ENCODE measurements at places on chromosomes 3 and 15. TPM values are rescaled to one million over a fixed set of nuclear protein-coding genes. Genes with fewer than 3 reads are reported as not detected.
A peak's percentile ranks its signal among the peaks of the same experiment; 100 is the strongest.

SMAD6 gene
- 0.16 TPM for total RNA-seq

LRRC31 gene
- total RNA-seq, result not detected

IGDCC3 gene
- total RNA-seq, result not detected

STARD5 gene
- total RNA-seq, result 10.8 TPM

STRIT1 gene
- total RNA-seq, result not detected

CCDC51 gene
- total RNA-seq, result 4.7 TPM

ADAMTS7 gene
- total RNA-seq, result 0.16 TPM

HYKK gene
- 3.8 TPM for total RNA-seq

GMNC gene
- not detected for total RNA-seq

SPTSSB gene
- not detected for total RNA-seq

ITIH1 gene
- not detected for total RNA-seq

ALG1L2 gene
- 6.7 TPM for total RNA-seq

TMOD2 gene
- 19.9 TPM for total RNA-seq

- no peak for DNase-seq
Measured at GRCh38 chr3:197021729-197022404, 7.8 kb downstream of the MELTF start.

DNA sequence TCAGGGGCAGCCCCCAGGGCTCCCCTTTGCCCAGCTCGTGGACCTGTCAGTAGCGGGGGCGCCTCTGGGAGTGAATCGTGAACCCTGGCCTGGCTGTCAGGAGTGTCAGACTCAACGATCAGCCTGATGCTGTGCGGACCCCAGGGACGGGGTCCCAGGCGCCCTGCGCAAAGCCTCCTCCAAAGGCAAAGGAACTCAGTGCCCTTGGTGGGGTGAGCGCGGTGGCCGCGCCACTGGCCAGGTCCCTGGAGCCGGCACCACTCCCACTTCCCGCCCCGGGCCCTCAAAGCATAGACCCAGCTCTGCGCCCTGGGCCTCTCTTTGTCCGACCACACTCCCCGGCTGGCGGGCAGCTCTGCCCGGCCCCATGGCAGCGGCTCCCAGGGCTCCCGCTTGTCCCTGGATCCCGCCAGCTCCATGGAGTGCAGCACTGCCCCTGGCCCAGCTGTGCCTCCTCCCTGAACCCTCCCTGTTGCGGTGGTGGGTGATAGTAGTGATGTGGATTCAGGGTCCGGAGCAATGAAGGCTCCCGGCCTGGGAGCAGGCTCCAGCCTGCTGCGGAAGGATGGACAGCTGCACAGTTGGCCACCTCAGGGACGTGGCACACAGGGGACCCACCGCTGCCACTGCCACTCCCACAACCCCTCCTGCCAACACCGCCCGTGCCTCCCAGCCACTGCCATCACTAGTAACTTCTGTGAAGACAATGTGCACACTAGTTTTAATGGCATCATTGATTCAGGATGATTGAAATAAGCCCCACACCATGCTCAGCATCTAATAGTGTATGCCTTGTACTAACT lies 263.8 kb downstream of the ZBBX start:
- no peak for DNase-seq

DNA sequence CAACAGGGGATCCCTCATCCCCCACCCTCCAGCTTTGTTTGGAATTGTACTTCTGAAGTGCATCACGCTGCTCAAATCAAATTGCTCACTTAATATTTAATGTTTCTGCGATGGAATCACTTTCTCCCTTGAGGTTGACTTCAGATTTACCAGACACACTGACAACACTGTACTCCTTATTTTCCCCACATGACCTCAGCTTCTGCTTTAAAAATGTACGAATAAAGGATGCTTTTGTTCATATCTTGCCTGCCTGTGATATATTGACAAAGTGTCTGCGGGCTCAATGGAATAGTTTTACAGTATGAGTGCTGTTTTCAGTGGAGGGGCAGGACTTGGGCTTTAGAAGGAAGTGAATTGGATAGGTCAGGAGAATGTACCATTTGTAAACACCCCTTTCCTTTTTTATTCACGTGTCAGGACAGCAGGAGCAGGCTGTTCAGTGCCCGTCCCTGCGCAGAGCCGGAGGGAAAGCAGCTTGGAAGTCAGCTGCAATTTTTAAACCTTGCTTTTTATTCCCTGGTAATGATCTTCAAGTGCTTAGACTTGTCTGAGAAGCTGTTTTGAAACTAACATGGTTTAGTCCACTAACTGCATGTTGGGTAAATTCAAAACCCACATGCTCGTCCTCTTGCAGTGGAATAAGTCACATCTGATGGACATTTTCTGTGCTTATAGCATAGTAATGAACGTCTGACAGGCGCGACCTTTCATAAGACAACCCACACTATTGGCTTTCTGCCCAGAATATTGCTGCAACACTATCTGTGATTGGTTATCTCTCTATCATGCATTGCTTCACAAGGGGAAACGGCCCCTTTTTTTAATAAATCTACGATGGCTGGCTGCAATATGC lies 29.9 kb downstream of the MBNL1 start:
- peak; percentile 69 for DNase-seq

DNA sequence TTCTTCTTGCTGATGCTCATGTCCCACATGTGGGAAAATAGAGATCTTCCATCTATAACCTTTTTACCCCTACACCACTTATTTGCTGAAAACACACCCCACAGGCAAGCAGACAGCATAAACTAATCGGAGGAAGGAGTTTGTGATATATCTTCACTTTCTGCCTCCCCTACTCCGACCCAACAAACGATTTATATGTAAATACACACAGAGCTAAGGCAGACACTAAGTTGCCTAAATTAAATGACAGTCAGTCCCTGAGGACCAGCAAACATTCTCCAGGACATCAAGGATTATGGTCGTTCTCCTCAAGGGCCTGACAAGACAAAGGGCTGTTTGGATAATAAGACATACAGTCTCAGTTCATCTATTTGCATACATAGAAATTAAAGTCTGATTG lies 552.5 kb downstream of the ROBO1 start:
- DNase-seq, result no peak

GRCh38 chr15:70014860-70015490 lies 82.7 kb downstream of the TLE3 start:
- no peak for DNase-seq

DNA sequence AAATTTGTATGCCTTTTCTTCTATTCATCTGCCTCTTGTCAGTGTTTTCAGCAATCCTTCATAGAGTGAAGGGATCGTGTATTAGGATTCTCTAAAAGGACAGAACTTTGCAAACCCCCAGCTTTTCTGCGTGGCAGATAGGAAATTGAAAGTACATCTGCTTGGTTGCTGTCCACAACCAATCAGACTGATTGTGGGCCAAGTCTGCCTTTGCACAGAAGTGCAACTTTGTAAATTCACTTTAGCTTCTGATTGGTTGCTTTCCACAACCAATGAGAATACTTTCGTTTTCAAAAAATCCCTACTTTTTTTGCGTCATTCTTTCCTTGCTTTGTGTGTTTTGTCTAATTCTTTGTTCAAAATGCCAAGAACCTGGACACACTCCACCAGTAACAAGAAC lies 847.4 kb downstream of the FHIT start:
- no peak for DNase-seq

DNA sequence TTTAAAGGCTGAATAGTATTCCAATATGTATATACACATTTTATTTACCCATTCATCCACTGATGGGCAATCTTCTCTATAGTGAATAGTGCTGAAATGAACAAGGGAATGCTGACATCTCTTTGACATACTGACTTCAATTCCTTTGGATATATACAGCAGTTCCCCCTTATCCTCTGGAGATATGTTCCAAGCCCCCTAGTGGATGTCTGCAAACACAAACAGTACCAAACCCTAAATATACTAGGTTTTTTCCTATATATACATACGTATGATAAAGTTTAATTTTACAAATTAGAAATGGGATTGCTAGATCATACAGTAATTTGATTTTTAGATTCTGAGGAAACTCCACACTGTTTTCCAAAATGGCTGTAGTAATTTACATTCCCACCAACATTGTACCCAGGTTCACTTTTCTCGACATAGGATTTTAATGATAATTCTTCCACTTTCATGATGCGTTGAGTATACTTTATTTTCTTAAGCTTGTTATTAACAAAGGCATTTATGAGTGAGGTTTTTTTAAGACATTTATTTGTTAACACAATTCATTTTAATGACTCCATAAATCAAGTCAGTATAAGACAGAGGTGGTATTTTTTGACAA lies 38.2 kb downstream of the VPS13C start:
- no peak for DNase-seq

DNA sequence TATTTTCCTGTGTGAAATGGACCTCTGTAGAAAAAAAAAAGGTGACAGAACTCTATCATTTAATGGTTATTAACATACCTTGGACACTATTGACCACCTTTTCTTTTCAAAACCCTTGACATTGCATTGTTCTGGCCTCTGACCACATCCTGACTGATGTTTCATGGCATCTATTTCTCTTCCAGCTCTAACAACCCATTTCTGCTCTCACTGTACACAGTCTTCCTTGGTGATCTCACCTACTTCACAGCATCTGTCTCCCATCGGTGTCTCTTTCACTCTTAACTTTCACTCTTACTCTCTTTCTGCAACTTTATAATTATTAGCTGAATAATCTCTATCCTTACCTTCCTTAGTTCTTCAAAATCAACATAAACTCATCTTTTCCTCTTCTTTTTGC lies 217.4 kb upstream of the CD96 start:
- DNase-seq, result no peak

- no peak for DNase-seq
Measured at GRCh38 chr3:123361071-123361470, 87.8 kb downstream of the ADCY5 start.

GRCh38 chr15:36449084-36449661 lies 130.3 kb upstream of the CDIN1 start:
- DNase-seq, result no peak

GRCh38 chr3:151818361-151818760 lies 4.4 kb downstream of the AADAC start:
- DNase-seq, result no peak

DNA sequence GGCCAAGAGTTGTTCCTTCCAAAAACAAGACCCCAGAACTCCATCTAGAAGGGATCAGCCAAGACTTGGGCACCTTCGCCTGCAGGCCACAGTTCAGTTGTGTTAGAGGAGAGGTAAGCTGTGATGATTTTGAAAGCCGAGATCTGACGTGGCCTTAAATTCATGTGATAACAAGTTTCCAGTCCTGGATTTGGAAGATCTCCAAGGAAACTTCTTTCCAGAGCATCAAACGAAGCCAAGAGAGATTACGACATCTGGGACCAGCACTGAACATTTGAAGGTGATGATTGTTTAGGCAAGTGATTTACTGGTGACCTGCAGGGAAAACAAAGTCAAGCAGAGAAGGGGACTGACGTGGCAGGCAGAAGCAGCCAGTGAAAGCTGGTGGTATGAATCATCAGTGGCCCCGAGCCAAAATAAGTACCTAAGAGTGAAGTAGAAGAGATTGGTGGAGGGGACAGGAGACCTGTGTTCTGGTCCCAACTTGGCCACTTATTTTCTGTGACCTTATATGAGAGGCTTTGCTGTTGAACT lies 339.0 kb upstream of the PROK2 start:
- DNase-seq, result no peak

- no peak for DNase-seq
Measured at GRCh38 chr3:158911586-158911985, 109.7 kb downstream of the MFSD1 start.

GRCh38 chr3:50673931-50674330 lies 796 bp upstream of the DOCK3 start:
- DNase-seq, result no peak

DNA sequence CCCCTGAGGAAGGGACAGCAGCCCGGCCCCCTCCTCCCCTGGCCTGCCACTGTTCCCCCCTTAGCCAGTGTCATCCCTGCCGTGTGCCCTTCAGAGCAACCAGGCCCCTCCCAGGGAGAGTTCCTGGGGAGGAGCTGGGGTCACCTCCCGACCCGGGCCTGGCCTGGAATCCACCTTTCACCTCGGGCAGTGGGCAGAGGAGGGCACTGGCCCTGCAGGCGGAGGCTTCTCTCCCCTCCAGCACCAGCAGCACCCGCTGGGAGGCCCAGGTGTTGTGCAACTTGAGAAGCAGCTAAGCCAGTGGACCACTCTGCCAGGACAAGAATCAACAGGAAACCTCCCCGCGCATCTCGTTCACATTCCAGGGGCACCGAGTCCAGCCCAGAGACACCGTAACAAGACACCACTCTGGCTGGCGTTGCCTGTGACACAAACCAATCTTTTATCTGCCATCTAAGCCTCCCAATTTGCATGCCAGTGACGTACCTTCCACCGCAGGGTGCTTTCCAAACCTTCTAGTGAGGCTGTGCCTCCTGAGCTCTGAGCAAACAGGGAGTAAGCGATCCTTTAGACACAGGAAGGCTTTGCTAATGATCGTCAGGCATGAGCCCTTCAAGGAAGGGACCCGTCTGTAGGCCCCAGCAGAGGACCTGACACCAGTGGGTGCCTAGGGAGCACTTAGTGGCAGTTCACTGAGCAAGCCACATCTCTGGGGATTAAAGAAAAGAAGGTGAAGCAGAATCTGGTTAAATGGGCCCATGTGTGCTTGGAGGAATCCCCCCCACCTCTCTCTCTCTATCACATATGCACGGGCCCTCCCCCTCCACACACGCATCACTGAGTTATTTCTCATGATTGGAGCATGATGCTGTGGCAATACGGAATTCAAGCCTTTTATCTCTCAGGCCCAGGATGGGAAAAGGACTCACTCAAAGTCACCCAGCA lies 98.9 kb upstream of the TLE3 start:
- DNase-seq, result no peak

GRCh38 chr3:72720566-72720965 lies 127.7 kb downstream of the SHQ1 start:
- DNase-seq, result no peak

DNA sequence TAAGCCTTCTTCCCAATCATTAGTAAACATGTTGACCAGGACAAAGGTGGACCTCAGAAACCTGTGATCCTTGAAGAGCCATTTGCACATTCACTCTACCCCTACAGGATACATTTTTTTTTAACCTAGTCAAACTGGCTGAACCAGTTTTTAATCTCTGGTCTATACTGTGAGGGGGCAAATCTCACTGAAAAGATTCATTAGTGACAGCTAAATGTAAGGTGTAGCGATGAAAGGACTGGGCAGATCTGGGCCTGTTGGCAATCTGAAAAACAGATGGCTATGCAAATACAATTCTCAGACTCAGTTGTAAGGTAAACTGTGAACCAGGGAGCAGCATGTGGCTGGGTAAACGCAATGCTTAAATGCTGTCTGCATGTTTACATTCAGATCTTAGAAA lies 75.6 kb upstream of the SNTN start:
- DNase-seq, result no peak

DNA sequence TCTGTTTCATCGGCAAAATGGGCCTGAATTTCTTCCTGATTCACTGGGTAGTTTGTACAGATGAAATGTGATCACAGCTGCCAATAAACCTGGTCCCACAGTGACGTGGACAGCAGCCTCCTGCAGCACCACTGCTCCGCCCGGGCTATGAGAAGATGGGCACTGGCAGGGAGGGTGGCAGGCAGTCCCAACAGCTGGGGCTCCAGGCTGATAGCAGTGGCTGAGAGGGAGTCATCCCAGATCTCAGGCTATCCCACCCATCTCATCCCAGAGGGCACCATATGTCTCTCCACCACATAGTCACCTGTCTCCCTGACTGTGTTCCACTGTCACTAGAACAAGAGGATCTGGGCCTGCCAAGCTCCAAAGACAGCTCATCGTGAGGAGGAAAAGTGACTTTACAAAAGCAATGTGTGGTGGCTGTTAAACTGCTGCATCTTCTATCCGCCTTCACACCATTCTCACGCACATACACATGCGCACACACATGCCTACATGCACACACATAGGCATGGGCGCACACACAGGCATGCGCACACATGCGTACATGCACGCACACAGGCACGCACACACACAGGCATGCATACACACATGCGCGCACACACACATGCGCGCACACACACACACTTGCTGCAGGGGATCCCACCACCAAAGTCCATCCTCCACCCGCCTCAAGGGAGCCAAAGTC lies 46.2 kb downstream of the RGMA start:
- peak; percentile 16 for DNase-seq

- DNase-seq, result no peak
Measured at GRCh38 chr15:85482894-85483293, 102.5 kb downstream of the AKAP13 start.
